ENCODE measurements at places on chromosomes 12 and 14.
A peak's percentile ranks its signal among the peaks of the same experiment; 100 is the strongest.

DNA sequence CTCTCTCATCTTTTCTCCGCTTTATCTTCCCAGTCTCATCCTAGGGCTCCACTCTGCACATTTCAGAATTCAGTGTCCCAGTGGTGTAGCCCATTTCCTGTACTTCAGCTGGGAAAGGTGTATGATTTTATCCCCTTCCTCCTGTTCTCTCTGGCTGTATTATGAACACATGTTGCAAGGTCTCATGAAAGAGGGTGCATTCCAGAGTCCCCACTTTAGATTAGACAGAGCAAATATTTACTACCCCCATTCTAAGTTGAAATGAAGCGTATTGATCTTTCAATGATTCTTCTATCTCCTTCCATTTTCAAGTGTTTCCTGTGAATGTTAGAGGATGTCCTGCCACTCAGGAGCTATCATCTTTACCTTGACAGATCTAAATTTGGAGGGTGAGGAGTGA lies 123.2 kb downstream of the WIF1 start:
- DNase-seq: no peak

- DNase-seq: no peak
These were observed 7.0 kb downstream of the CCDC63 start for GRCh38 chr12:110853836-110854235.

DNA sequence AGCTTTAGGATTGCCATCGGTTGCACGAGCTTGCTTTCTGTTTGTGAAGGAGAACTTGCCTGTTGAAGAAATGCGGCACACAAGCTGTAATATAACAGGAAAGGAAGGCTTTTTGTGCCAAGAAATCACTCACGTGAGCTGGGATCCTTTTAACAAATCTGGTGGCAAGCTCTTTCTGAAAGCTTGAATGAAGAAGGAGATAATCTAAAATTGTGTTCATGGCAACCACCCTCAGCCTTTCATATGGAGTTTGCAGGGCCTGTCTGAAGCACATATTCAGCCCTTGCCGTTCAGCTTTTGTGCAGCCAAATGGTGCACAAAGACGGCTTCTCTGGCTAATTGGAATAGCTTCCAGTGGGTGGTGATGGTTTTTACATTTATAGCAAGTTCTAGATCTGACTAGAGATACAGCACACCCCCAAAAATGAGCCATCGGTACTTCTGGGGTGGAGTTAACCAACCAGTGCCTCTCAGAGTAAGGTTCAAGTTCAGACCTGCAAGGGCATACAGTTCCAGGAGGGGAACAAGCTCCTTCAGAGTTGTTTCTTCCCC lies 107.4 kb downstream of the AEBP2 start:
- DNase-seq: no peak

- DNase-seq: no peak
These were observed 9.0 kb downstream of the TMBIM6 start for GRCh38 chr12:49750027-49750995.

GRCh38 chr12:12731178-12731577 lies 14.0 kb downstream of the CDKN1B start:
- no peak for DNase-seq

DNA sequence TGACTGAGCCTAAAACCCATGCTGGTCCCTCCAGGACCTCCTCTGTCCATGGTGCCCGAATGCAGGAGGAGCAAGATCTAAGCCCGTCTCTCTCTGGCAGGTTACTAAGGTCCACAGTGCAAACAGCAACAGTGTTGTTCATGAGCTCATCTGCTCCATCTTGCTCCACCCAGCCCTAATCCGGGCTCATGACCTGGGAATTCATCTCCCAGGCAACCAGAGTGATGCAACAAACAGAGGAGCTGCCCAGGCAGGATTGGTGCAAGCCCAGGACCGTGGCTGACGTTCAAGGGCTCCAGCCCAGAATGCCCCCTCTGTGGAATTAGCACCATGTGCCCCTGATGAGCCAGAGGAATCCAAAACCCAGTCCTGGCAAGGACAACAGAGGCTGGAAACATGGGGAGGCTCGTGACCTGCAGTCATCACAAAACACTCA lies 29.9 kb downstream of the HSPB8 start:
- peak; percentile 5 for DNase-seq

GRCh38 chr14:99764222-99764706 lies 28.9 kb upstream of the EML1 start:
- no peak for DNase-seq
